HepG2 (cell line): ENCODE measurements at places on chromosomes 3 and 15.

DNA sequence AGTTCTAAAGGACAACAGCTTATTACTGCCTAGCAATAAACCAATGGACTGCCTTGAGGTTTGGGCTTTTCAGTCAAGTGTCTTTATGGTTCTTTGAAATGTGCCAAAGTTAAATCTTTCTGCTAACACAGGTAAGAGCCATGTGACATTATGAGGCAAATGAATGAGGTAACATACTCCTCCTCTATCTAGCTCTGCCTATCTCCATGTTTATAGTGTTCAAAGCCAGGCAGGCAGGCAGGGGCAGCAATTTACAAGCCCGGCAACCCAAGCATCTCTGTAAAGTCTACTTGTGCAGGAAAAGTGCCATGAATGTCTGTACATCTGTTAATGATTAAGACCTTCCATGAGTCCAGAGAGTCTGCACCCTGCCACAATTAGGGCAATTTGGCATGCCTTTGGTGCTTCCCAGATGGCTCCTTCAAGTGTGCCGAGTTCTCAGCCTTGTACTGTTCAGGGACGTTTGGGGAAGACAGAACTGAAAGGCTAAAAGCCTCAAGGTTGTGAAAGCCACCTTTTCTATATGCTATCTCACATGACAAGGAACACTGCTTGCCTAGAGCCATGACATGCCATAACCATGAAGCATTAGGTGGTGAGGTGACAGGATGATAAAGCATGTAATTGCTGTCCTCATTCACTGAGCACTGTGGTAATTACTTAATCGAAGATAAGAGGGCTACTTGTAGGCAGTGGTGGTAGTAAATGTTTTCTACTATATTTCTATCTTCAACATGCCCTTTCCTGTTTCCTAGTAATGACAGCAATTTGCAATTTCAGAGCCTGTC lies 41.4 kb upstream of the EIF1B start:
- DNase-seq = no peak

DNA sequence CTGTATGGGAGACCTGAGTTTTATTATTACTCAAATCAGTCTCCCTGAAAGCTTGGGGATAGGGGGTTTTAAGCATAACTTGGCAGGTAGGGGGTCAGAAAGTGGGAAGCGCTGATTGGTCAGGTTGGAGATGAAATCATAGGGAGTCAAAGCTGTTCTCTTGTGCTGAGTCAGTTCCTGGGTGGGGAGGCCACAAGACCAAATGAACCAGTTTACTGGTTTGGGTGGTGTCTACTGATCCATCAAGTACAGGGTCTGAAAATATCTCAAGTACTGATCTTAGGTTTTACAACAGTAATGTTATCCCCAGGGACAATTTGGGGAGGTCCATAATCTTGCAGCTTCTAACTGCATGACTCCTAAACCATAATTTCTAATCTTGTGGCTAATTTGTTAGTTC lies 17.8 kb upstream of the IQCF6 start:
- no peak for DNase-seq

DNA sequence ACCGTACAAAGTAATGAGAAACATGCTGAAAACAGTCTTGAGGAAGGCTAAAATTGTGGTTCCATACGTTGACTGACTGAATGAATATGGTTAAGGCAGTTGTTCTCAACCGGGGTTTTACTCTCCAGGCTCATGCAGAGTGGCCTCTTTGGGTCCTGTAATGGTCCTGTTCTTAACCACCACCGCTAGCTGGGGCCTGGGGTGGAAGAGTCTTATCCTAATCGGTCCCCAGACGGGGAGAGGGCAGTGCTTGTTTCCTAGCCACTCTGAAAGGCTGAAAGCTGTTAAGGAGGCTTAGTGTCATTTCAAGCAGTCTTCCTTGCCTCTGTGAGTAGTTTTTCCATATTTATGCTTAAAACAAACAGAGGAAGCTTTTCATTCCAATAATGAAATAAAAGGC lies 32.0 kb downstream of the SELENOT start:
- no peak for DNase-seq

DNA sequence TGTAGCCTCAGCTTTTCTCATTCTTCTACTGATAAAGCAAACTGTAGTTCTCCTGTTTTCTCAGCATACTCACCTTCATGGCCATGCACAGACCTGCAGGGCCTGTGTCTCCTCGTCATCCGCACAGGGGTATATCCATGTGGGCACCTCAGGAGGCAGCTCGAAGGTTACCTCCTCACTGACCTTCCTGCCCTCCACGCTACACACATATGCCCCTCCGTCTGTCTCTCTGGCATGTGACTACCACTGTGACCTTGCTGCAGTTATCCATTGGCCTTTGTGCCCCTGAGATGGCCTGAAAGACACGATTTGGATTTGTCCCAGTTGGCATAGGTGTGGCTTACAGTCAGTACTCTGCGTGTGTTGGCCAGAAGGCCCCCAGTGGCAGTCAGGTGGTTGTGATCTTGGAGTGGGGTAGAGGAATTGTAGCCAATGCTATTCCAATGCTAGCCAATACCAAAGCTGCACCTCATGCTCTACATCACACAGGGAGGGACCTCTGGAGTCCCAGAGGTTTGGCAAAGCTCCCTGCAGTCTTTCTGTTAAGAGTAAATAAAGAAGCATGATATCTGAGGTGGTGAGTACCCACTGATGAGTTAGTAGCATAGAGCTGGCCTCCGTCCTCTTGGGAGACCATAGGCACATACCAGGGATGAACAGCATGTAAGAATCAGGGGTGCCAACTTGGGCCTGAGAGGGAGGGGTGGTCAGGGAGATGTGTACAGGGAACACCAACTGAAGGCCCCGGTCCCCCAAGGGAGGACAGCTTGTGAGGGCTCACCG lies 143.4 kb downstream of the EEFSEC start:
- no peak for DNase-seq

GRCh38 chr15:96333131-96334016 lies 2.9 kb downstream of the NR2F2 start:
- no peak for DNase-seq

- no peak for DNase-seq
Measured at GRCh38 chr3:46083956-46084355, 56.7 kb upstream of the XCR1 start.

DNA sequence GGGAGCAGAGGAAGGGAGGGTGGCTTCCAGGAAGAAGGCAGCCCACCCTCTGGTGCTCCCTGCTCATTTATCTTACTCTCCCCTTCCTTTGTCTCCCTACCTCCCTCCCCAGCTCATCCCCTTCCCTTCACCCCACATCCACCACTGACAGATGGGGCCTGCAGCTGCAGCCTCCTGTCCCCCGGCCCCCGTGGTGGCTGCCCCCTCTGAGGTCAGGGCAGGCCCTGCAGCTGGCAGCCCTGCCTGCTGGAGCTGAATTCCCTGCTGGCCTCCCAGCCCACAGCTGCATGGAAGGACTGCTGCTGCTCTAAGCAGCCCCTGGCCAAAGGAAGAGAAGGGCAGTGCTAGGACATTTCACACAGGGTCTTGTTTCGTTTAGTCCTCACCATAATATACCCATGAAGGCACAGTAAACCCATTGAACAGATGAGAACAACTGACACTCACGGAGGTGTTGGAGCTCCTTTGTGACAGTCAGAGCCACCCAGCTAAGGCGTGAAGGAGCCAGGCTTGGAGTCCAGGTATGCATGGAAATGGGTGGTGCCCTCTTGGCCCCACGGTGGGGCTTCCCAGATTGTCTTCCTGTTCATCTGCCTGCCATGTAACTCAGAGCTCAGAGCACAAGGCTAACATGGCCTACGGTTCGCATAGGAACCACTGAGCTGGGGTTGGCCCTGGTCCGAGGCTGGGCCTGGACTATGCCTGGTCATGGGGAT lies 121.7 kb upstream of the PRR20G start:
- no peak for DNase-seq

DNA sequence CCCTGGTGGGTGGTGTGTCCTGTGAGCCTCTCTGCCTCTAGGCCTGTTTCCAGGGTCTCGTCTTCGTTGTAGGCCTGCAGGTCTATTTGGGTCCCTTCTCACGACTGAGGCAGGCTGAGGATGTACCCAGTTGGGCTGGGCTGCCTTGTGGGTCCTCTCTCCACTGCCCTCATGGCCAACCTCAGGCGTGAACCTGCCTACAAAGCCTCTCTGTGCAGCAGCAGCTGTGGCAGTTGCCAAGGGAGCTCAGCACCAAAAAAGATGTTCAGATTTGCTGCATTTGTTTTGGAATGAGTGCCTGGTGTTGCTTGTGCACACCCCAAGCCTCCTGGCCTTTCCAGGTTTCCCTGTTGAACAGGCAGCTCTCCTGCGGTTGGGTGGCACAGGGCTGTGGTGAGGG lies 13.4 kb downstream of the KLF13 start:
- DNase-seq = no peak

GRCh38 chr3:142027300-142027699 lies 122.0 kb downstream of the TFDP2 start:
- DNase-seq = no peak

DNA sequence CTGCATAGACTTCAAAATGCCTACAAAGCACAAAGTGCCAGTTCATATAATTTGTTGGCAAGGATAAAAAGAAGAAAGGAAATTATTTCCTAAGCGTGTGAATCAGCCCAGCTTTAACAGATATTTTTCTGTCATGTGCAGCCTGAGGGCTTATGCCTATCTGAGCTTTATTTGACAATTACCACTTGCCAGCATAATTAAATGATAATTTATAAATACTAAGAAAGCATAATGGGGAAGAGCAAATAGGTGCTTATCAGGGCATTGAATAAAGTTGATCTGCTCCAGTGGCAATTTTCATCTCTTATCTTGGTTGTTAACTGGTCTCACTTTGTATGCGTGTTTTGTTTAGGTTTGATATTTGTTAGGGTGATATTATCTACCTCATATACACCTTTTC lies 313.4 kb upstream of the DNAJC19 start:
- no peak for DNase-seq

DNA sequence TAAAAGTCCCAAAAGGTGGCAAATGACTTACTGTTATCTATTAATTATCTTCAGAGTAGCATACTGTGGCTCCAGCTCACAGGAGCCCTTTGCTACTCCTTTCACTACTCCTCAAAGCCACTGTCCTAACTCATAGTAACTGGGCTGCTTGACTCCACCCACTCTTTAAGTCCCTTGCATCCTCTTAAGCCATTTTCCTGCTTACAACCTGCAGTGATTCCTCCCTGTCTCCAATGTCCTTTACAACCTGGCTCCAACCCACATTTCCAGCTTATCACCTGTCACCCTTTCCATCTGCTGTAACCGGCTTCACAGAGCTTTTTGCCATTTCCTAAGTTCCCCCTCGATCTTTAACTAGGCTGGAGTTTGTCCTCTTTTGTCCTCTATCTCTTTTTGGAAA lies 388.1 kb downstream of the FGF12 start:
- no peak for DNase-seq

GRCh38 chr3:84943379-84943778 lies 15.4 kb upstream of the CADM2 start:
- no peak for DNase-seq
